NCI-H2227 treated with DMSO at 0.1 percent for 48 hours (cell line): ENCODE measurements at places on chromosomes 6 and 20.

GRCh38 chr6:108660251-108660650 is 99.5 kb downstream of the FOXO3 start:
- no peak for DNase-seq

- no peak for DNase-seq
Observed at GRCh38 chr6:61134028-61134427, 1152.0 kb downstream of the KHDRBS2 start.

GRCh38 chr20:15378151-15378550 is 1040.7 kb upstream of the FLRT3 start:
- DNase-seq: no peak

- DNase-seq: no peak
Observed at GRCh38 chr20:52103913-52104545, 87.5 kb downstream of the ZFP64 start.

DNA sequence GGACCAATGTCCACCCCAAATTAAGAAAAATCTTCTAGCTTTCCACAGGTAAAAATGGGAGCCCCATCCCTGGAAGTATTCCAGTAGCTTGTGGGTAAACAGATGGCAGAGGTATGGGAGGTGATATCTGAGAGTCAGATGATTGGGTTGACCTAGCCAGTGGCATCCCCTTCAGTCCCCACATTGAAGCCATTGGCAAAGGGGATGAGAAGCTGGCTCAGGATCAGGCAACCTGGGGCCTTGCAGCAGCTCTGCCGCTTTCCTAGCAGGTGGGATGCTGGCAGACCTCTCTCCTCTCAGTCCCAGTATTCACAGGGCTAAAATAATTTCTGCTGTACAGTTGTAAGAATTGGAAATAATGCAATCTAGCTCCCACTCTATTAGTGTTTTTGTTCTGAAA is 108.9 kb upstream of the KCNG1 start:
- no peak for DNase-seq

DNA sequence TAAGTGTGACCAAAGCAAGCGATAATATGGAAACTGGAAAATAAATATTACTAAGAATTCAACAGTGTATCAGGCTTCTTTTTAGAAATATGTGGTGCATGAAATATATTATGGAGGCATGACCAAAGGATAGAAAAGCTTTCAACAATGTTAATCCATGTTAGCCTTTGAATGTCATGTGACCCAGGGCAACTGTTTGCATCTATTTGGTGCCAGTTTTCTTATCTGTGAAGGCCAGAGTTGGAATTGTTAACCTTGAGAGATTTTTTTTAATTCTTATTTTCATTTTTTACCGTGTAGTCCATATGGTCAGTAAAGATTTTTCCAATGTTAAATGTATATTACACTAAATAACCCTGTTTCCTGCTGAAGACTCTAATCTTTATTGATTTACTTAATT is 411.1 kb downstream of the BCKDHB start:
- no peak for DNase-seq

DNA sequence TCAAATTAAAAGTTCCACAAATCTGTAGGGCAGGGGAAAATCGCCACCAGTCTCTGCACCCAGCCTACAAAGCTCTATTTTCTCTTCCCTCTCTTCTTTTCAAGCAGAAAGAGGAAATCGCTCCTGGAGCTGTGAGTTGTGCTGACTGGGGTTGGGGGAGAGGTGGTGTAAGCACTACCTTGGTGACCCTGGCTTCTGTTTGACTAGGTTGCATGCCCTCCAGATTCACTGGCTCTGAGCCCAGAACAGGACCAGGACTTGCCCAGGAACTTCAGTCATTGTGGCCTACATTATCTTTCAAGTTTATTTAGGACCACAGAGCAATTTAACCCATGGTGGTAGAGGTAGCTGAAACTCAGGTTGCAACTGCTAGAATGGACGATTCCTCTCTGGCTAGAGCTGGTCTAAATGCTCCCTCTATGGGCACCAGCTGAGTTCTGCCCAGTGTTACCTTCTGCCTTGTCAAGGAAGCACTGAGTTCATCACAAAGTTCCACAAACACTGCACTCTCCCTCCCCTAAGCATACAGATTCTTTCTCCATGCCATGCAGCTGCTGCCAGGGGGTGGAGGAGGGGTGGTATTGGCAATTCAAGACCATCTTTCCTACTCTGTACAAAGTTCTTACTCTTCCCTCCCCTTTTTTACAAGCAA is 122.0 kb upstream of the BMP5 start:
- DNase-seq: no peak

DNA sequence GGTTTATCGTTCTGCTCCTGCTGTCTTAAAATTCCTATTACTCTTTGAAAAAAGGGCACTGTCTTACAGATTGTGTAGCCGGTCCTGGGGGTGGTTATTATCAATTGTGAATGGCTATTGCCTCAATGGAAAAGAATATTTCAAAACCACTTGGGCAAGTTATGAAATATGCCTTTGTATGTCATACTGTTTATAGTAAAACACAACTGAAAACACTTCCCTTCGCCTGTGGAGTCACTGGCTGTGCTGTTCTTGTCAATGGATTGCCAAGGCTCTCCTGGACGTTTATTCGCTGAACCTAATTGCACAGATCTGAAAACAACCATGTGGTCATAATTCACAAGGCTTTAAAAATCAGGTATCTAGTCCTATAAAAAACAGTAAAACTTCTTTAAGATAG is 47.8 kb upstream of the TAGAP start:
- DNase-seq: no peak
